Temporal lobe (tissue), 4 donors: ENCODE measurements at places on chromosomes 11 and 22. TPM values are rescaled to one million over a fixed set of nuclear protein-coding genes. Genes with fewer than 3 reads are reported as not detected.

GGTLC3 gene
- not detected for total RNA-seq

ELMOD1 gene
- total RNA-seq: 119 TPM

DBX1 gene
- total RNA-seq: not detected

ASRGL1 gene
- 24.6 TPM for total RNA-seq

FGF4 gene
- total RNA-seq: not detected

CD248 gene
- total RNA-seq: 3.2 TPM

SPON1 gene
- total RNA-seq: 36.4 TPM

SMIM35 gene
- total RNA-seq: not detected

KRTAP5-7 gene
- not detected for total RNA-seq

SORL1 gene
- 40.6 TPM for total RNA-seq

RFPL2 gene
- 0.49 TPM for total RNA-seq

NXPE1 gene
- not detected for total RNA-seq

MS4A1 gene
- total RNA-seq: not detected

OR4A16 gene
- total RNA-seq: not detected

FADS2 gene
- 93.2 TPM for total RNA-seq

OR52I1 gene
- total RNA-seq: not detected

PRR33 gene
- not detected for total RNA-seq

MUC2 gene
- not detected for total RNA-seq

GGTLC2 gene
- not detected for total RNA-seq

CDCA5 gene
- total RNA-seq: 2.0 TPM

CCDC188 gene
- total RNA-seq: 1.5 TPM

PACSIN2 gene
- 21.9 TPM for total RNA-seq

C11orf52 gene
- not detected for total RNA-seq

MADD gene
- total RNA-seq: 67.9 TPM

BAIAP2L2 gene
- 0.25 TPM for total RNA-seq

OR56A1 gene
- total RNA-seq: 0.25 TPM

PATE4 gene
- not detected for total RNA-seq

TBC1D10A gene
- 9.3 TPM for total RNA-seq

NXPE2 gene
- 0.49 TPM for total RNA-seq

FHIP1B gene
- total RNA-seq: 16.2 TPM

DGCR6 gene
- total RNA-seq: 6.4 TPM

PANX3 gene
- 0.25 TPM for total RNA-seq

ALG12 gene
- 5.4 TPM for total RNA-seq

DNAJB13 gene
- 0.25 TPM for total RNA-seq

OR51T1 gene
- total RNA-seq: not detected

CADM1 gene
- total RNA-seq: 142 TPM

KCTD14 gene
- total RNA-seq: 1.5 TPM

MRGPRX4 gene
- total RNA-seq: not detected

WNT7B gene
- 2.7 TPM for total RNA-seq

UBQLNL gene
- total RNA-seq: under 0.01 TPM

TMPRSS6 gene
- under 0.01 TPM for total RNA-seq

RTN4RL2 gene
- total RNA-seq: 1.2 TPM

GRK3 gene
- 47.2 TPM for total RNA-seq

OVOL1 gene
- under 0.01 TPM for total RNA-seq

SHANK2 gene
- 41.6 TPM for total RNA-seq

BCR gene
- 52.6 TPM for total RNA-seq

DEUP1 gene
- 0.49 TPM for total RNA-seq

C11orf21 gene
- total RNA-seq: 0.25 TPM

PIWIL4 gene
- 5.9 TPM for total RNA-seq

SDHAF2 gene
- 29.3 TPM for total RNA-seq

BTBD18 gene
- not detected for total RNA-seq

PGA4 gene
- total RNA-seq: 0.74 TPM

VSIG10L2 gene
- not detected for total RNA-seq
